ENCODE measurements at places on chromosomes 2 and 18.

- DNase-seq = no peak
Measured at GRCh38 chr2:215104226-215104625, 34.2 kb downstream of the ABCA12 start.

GRCh38 chr2:195819276-195819675 lies 162.2 kb downstream of the SLC39A10 start:
- no peak for DNase-seq

DNA sequence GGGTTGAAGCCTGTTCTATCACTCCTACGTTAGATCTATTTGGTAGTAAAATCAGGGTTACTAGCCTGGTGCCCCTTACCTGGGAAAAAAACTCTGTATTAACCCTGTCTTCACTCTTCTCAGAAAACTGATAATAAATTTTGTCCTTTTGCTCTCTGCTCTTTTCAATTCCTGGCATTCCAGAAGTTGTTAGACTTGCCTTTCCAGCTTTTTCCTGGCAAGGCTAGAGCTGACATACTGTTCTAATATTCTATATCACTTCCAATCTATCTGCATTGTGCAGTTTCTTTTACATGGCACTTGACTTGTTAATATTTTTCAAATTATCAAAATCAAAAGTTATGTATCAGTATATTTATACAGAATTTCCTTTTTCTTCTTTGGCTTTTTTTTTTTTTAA lies 162.2 kb downstream of the FIGN start:
- DNase-seq = no peak

GRCh38 chr2:65220432-65221131 lies 7.0 kb upstream of the ACTR2 start:
- DNase-seq = no peak

DNA sequence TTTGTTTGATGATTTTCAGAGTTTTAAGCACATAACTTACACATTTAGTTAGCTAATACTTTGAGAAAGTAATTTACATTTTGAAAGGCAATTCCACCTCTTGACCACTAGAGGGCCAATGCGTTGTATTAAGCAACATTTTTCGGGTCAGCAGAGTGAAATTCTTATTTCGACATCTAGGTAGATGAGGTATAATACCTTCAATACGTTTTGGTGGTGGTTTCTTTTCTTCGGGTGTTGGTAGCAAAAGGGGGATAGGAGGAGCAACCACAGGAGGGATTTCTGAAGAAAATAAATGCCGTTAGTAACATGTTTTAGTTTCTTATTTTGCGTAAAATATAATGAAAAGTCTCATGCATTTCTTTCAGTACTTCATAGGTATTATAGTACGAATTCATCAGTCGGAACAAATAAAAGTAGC lies 106.3 kb downstream of the TTN start:
- DNase-seq = no peak

GRCh38 chr2:3079959-3080948 lies 297.4 kb downstream of the EIPR1 start:
- no peak for DNase-seq

DNA sequence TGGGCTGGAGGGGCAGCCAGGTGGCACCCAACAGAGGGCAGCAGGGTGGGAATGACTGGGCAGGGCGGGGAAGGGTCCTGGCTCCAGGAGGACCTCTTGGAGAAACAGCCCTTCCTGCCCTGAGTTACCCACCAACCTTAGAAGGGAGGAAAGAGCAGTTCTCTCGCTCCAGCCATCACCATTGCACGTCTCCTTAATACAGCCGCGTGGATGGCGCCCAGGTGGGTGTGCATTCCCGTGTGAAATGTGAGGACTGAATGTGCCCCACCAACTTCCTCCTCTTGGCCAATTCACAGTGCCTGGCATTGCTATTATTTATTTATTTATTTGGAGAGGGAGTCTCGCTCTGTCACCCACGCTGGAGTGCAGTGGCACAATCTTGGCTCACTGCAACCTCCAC lies 107.0 kb downstream of the SMIM21 start:
- no peak for DNase-seq

- no peak for DNase-seq
Measured at GRCh38 chr2:195044801-195045200, 612.2 kb upstream of the SLC39A10 start.

DNA sequence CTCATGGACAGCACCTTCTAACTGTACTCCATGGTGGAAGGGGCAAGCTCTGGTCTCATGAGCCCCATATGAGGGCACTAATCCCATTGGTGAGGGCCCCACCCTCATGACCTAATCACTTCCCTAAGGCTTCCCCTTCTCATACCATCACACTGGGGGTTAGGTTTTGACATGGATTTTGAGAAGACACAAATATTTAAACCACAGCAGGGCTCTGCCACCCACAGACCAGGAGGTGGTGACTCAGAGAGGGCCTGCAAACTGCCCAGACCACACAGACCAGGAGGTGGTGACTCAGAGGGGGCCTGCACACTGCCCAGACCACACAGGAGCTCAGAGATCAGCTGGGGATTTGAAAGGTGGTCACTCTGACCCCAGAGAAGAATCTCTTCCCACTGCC lies 222.0 kb downstream of the KLHL29 start:
- DNase-seq = no peak
